ENCODE measurements at places on chromosomes 5 and 9.

DNA sequence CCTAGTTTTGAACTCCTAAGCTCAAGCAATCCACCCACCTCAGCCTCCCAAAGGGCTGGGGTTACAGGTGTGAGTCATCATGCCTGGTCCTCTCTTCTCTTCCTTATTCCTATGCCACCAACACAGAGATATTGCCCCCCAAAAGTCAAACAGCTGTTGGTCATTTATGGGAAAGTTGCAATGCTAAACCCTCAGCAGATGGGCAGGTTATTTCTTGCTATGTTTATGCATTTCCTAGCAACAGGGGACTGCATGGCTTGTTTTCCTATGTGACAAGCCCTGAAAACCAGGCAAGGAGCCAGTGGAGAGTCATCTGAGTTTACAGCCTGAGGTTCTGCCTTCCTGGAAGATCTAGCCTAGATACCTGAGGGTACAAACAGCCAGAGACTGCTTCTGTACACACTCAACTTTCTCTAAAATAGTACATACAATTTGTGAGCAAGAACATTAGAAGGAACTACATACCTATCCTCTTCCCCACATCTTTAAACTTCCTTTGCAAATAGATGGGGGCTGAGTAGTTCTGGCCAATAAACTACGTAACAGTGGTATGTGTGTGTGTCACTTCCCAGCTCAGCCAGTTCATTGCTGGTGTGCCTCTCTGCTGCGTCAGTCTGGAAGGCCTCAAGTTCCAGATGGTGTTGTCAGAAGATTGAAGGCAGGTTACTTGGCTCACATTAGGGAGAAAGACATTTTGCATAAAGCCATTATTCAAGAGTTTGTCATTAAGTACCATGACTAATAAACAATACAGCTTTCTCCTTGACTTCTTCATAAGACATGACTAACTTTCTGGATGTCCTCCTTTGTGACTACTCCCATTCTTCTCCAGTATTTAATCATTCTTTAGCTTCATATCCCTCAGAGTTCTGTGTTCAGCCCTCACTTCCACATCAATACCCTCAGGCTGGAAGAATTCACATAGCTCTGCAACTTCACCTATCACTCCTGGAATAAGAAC lies 65.3 kb downstream of the CSNK1A1 start:
- DNase-seq = no peak

GRCh38 chr5:138654281-138654867 lies 79.2 kb upstream of the HSPA9 start:
- DNase-seq = peak; percentile 50

GRCh38 chr5:122697191-122697590 lies 77.7 kb upstream of the SNX2 start:
- no peak for DNase-seq

- no peak for DNase-seq
Measured at GRCh38 chr5:147203213-147203612, 31.6 kb upstream of the STK32A start.

DNA sequence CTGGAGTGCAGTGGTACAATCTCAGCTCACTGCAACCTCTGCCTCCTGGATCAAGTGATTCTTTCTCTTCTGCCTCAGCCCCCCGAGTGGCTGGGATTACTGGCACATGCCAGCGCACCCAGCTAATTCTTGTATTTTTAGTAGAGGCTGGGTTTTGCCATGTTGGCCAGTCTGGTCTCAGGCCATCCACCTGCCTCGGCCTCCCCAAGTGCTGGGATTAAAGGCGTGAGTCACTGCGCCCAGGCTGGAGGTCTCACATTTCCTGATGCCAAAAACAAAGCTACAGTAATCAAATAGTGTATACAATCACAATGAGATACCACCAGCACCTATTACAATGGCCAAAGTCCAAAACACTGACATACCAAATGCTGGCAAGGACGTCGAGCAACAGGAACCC lies 51.1 kb downstream of the TTLL11 start:
- no peak for DNase-seq

DNA sequence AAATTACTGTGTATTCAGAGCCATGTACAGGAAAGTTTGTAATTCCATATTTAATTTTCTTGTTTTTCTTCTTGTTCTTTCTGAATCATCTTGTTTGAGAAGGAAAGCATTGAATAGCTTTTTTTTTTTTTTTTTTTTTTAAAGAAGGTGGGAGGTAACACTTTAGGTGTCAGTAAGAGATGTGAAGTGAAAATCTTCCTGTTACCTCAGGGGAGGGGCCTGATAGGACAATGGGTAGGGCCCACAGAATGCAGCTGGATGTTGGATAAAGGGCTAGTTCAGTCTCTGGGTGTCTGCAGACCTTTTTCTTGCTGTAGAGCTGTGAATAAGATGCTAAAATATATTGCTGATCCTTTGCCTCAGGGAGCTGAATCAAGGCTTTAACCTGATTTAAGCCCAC lies 317.4 kb downstream of the MAN2A1 start:
- no peak for DNase-seq

- no peak for DNase-seq
Measured at GRCh38 chr5:80242849-80243248, 13.0 kb downstream of the SERINC5 start.

DNA sequence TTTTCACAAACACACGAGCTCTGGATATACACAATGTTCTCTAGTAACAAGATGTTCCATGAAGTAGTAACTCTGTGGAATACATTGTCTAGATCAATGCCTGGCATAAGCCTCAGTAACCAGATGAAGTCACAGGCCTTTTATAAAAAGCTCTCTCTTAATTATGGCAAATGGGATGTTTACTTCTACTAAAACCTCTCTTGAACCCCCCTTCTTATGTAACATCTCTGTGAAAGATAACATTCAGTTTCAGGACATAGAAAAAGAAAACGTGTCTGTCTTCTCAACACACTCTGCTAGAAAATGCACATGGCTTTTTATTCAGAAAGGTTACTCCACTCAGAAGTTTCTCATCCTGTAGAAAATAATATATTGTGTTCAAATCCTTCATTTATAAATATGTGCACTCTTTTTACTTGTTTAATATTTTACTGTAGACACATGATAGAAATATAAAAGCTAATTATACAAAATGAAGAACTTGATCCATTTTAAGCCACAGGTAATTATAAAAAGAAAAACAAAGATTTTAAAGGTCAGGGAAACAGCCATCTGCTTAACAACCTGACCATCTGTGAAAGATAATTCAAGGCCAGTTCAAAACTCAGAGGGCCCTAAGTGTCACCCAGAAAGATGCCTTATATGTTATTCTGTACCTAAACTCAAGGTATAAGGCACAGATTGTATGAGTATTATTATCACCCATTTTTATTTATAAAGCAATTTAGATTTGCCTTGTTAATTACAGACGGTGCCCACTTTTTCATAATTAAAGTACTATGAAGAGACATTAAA lies 812.0 kb downstream of the CDH18 start:
- DNase-seq = no peak

- no peak for DNase-seq
Measured at GRCh38 chr5:160619381-160619780, 197.7 kb downstream of the PTTG1 start.

- DNase-seq = no peak
Measured at GRCh38 chr5:27516437-27516836, 478.1 kb upstream of the CDH9 start.

- no peak for DNase-seq
Measured at GRCh38 chr9:120857481-120857880, 14.8 kb upstream of the PSMD5 start.

DNA sequence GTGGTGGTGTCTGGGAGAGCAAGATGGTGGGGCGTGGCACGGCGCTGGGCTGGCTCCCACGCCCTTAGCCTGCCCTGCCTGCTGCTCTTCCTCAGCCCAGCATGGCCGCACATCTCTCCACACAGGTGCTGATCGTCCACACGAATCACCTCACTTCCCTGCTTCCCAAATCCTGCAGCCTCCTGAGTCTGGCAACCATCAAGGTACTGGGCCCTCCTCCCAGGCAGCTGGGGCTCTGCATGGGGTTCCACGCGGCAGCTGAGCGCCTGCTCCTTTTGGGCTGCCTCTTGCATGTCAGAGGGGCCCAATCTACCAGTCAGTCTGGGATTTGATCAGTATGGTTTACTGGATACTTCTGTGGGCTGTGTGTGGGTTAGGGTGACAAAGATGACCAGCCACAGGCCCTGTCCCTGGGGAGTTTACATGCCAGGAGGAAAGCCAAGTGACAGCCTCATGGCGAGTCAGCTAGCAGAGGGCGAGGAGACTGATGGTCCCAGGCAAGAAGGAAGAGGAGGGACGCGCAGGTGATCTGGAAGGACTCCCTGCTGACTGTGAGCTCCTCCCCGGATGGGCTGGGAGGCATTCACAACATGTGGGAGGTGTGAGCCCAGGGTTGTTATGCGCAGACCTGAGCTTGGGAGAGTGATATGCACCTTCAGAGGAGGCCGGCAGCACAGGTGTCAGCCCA lies 6.0 kb downstream of the LRSAM1 start:
- DNase-seq = no peak

- no peak for DNase-seq
Measured at GRCh38 chr5:125659316-125660023, 763.7 kb upstream of the GRAMD2B start.

DNA sequence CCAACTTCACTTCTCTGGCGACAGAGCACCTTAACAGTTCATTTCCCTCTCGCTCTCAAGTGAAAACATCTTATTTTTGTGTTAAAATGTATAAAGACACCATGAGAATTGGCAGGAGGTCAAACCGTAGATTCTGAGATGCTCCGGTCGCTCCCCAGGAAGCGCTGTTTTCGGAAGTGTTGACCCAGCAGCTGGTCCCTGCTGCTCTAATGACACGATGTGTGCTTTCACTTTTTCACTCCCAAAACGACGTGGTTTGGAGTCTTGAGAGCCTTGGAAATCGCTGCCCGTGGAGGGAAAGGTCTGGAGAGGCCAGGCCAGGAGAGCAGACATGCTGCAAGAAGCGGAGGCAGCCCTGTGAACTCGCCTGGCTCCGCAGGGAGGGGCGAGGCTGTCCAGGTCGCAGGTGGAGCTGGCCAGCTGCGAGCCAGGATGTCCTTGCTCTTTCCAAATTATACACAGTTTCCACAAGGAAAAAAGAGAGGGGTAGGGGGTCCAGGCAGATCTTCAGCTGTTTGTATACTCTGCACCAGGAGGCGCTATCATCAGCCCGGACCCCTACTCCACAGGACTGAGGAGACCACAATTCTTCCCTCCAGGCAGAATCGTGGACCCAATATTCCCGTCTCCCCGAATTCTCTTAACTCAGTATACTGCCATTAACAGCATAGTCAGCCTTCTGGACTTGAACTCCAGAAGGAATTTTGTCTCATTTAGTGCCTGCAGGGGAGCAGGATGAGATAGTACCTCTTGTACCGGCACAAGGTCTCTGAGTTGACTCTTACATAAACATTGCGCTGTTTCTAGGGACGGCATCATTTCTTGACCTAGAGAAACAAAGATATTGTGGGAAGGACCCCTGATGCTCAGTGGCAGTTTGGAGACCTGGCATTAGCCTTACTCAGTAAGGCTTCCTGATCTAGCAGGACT lies 248.6 kb upstream of the ANKRD55 start:
- no peak for DNase-seq

DNA sequence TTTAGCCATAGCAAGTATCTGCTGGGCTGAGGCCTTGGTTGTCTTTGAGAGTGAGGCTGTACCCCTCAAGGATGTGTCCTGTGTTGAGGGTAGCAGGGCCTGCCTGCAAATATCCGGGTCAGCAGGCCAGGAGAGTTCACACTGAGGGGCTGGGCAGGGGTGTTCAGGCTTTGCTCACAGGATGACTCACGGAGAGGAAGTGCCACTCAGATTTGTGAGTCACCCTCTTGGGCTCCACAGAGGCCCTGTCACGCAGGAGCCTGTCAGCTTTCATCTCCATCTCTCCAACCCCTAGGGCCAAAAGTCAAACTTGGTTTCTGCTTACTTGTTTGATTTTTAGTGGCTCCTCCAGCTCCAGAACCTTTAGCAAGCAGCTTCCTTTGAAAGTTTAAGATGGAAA lies 211.5 kb downstream of the SEC61B start:
- DNase-seq = no peak

- DNase-seq = no peak
Measured at GRCh38 chr9:124512806-124513204, 5.6 kb upstream of the NR5A1 start.

DNA sequence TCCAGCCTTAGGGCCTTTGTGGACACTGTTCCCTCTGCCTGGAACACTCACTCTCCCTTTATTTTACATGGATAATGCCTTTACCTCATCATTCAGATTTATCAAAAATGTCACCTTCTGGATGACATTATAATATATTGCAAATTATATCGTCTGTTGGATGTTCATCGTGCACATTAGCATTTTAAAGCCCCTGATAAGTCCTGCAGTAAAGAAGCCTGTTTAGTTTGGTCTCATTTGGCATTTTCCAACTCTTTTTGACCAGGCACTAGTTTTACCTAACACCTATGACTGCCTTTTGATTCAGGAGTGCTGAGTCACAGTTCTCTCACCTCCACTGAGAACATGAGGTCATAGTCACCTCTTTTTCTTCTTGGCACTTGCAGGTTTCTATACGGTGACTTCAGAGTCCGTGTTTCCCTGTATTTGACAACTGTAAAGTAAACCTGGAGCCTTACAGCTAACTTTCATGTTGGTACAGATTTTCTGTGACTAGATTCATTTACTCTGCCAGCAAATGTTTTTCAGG lies 57.7 kb upstream of the STC2 start:
- DNase-seq = no peak

DNA sequence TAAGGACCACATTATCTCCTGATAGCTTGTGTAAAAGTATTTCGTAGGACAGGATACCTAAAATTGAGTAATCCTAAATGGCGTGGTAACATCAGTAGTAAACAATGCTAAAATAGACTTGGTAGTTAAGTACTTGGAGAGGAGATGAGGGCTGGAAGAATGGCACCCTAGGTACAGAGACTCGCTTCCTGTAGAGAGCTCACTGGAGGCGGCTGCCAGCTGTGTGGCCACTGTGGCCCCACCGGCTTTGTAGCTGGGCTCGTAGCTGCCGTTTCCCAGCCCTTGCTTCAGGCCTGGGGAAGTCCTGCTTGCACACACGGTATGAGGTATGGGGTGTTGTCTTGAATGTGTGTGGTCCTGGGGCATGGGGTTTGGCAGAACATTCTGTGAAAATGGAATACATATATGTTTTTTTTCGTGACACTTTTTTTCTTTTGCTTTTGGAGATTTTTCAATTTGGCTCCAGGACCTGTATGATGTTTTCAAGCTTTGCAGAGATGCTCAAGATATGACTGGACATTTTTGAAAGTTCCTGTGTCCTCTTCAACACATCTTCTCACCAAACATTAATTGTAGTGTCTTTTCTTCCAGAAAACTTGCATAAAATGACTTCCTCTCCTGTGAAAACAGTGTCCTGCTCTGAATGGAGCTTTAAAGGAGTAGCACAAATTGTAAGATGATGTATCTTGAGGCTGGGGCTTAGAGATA lies 58.0 kb downstream of the RCL1 start:
- DNase-seq = no peak

GRCh38 chr5:148214665-148215185 lies 11.9 kb downstream of the SPINK6 start:
- no peak for DNase-seq

DNA sequence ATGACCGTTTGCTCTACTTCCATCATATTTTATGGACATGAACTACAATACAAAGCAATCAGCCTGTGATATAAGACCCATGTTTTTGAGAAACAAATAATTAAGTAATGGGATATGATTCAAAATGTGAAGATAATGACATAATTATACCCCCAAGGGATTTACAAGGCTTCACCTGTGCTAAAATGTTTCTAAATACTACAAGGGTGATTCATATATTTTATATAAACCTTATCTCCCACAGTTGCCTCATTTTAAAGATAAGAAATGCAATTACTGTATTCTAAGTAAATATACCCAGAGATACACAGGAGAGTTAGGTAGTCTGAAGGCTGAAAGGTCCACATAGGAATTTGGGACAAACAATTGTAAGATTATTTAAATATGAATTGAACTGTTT lies 662.0 kb upstream of the CHD1 start:
- DNase-seq = no peak

All from GDM1 (cell line).